Stimulated activated CD8-positive, alpha-beta memory T cell treated with anti-CD3 and anti-CD28 coated beads, Interleukin-4, amount 100 ng/mL, for 48 hours (primary cell): ENCODE measurements at places on chromosomes 6 and 20.

DNA sequence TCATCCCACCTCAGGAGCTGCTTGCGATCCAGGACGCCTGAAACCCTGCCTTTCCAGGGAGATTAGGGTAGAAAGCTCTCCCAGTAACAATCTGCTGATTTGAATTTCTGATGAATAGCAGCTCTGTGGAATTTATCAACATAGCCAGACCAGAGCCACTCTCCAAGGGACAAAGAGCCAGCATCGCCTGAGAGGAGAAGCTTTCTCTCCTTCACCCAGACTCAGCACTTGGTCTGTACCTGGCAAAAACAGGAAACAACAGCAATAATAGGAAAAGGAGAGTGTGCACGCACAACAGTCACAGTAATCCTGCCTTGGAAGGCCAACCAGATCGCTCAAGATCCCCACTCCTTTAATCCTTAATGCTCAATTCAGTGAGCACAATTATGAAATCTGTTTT is 22.3 kb upstream of the ROS1 start:
- DNase-seq = no peak

DNA sequence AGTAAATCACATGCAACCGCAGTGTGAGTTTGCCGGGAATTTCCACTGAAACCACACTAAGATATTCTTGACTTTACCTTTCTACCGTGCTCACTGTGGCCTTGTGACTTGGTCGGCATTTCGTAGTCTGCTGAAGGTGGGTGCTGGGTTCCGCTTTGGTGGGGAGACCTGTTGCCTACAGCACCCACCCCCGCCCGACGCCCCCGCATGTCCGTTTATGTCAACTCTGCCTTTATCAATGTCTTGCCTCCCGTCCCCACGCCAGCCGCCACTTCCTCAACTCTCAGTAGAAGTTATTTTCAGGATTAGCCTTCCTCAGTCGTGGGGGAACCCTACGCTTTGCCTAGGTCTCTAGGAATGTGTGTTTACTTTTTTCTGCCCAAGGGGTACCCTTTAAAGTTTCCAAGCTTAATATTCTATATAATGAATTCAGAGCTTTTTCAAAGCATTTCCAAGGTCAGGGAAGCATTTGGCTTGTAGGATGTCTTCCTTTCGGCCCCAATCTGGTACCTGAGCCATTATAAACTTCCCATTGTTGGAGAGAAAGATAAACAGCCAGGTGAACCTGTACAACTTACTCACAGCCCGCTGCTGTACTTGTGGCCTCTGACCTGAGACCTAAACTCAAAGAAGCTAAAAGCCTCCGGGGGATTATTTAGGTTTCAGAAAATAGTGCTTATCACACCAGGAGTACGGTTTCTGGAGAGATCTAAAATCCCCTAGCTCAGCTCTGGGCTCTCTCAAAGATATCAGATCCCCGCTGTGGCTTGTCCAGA is 54.2 kb downstream of the TBC1D7 start:
- peak; percentile 74 for DNase-seq

GRCh38 chr6:104613416-104614001 is 246.2 kb downstream of the HACE1 start:
- DNase-seq = no peak

- DNase-seq = no peak
These were observed 237.8 kb downstream of the TBX18 start for GRCh38 chr6:84526631-84527030.

DNA sequence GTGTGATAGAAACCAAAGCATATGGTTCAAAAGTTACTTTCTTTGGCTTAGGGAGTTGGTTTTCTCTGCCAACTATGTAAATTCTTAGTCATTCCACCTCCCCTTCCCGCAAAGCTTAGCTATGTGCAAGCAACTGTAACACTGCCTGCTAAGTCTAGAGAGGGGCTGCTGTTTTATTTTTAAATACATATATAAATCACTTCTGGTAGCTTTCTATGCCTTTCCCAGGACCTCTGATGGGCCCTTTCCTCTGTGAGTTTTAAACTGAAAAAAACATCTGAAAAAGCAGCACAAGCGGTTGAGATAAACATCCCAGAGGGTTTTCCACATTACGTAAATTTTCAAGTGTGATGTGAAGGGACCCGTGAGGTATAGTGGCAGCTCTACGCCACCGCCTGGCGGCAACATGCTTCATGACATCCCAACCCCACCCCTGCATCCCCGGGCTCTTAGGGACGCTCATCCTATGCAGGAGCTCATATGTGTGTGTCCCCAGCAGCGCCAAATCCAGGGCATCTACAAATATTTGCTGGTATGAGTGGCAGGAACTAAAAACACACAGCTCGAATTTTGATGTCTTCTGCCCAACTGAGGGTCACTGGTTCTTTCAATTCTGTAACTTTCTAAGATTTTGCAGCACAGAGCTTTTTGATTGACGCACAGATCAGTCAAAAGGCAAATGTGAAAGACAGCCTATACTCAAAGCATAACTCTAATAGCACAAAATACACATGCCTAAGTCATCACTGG is 12.7 kb downstream of the SAYSD1 start:
- DNase-seq = no peak

GRCh38 chr6:128412680-128413079 is 107.7 kb downstream of the PTPRK start:
- DNase-seq = no peak

- DNase-seq = no peak
These were observed 51.8 kb downstream of the SIM1 start for GRCh38 chr6:100412872-100413271.

GRCh38 chr6:116369540-116369939 is 1.2 kb upstream of the DSE start:
- DNase-seq = no peak

- DNase-seq = no peak
These were observed 126.1 kb downstream of the LRRC1 start for GRCh38 chr6:53920881-53921280.

DNA sequence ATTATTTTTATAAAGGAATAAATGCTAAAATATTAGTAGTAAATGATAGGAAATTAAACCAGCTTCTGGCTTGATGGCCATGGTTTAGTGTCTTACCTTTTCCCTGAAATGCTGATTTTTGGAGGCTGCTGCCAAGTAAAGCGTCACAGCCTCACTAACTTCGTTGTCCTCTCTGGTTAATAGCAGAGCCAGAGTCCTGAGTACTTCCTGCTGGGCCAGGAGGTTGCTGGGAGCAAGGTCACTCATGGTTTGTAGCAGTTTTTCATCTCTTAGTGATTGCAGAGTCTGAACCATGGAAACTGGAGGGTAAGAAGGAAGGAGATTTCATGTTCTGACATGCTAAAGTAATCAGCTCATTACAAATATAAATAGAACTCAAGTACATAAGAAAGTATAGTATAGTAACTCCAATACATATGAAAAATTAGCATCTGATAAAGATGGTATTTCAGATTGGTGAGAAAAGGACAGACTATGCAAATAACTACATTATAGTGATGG is 26.5 kb upstream of the ARMH2 start:
- DNase-seq = no peak

DNA sequence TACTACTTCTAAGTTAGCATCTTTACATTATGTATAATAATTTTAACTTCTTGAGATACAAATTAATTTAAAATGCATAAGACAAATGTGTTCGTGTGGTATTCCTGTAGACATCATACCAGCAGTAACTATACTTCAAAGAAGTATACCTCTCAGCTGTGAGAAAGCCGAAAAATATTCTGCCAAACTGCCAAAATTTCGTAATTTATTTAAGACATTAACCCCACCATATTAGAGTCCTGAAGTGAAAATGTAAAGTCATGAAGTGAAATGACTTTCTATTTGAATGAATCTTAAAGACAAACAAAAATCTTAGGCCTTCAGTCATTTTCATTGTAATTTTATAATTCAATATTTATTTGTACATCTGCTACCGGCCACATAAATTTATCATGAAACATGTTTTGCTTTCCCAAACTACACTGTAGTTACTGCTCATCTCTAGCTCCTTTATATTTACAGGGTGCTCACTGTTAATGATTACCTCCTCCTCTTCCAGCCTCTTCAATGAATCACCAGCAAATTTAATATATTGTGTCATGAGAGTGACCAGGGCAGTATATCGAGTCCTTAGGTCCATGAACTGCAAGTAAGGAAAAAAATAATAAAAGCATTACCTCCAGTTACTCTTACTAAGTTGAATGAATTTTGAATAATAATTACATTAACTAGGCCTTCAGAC is 18.5 kb downstream of the DST start:
- DNase-seq = no peak

DNA sequence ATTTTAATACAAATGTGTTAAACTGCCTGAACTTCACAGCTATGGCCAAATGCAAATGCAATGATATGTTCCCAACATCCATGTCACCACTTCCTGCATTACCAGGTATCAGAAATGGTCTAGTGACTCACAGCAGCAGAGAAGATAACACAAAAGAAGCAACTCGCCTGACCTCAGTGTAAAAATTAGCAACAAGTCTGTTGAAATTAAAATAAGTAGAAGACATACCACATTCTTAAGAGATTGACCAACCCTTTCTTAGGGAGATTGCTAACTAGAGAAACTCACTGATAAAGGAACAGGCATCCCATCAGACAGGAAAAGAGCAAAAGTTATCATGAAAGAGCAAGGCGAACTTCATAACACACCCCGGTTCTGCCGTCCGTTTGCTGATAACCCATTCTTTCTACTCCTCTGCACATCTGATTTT is 45.1 kb downstream of the RNASET2 start:
- no peak for DNase-seq

- no peak for DNase-seq
These were observed 118.7 kb downstream of the CEBPB start for GRCh38 chr20:50309280-50309763.

DNA sequence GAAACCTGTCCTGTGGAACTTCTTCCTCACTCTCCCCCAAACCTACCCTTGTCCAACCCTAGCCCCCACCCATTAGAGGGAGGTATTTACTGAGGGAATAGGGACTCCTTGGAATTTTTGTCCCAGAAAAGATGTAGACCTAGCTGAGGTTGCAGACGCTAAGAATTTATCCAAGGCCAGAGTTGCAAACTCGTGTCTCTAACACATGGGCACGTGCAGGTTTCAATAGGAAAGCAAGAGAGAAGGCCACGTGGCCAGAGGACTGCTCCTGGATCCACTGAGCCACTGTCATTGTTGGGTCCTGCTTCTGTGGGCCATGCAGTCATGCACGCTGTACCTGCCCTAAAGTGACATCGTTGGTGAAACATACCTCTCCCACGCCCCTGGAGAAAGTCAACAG is 243.4 kb upstream of the KCNG1 start:
- no peak for DNase-seq

DNA sequence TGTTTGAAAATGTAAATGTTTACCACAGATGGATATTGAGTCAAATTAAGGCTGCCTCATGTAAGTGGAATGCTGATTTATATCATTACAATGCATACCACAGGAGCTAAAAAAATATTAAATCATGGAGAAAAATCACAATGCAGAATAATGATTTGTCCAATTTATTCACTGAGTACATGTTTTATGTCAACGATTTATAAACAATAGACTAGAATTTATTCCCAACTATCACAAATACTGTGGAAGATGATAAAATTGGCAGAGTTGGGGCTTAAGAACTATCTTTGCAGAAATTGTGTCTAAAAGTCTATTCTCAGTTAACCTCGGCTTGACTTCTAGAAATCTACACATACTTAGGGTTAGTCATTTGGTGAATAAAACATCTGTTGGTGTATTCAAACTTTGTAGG is 472.1 kb upstream of the MARCKS start:
- DNase-seq = no peak

DNA sequence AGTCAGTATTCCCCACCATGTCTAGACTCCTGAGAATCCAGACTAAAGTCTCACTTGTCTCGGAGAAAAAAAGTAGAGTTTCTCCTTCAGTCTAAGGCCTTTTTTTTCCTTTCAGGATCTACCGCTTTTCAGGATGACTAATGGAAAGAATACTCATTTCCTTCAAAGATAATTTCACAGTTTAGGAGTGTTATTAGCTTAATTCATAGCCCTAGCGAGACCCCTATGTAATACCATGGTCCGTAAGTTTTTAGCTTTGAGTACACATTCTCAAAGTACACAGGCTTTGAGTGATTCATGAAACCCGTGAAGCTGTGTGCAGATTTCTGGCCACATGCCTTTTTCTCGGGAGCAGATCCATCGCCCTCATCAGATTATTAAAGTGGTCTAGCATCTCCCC is 133.1 kb downstream of the SOX4 start:
- DNase-seq = no peak

GRCh38 chr20:19785173-19785982 is 27.3 kb downstream of the RIN2 start:
- no peak for DNase-seq

GRCh38 chr6:136977075-136977474 is 55.0 kb downstream of the SLC35D3 start:
- no peak for DNase-seq

- DNase-seq = no peak
These were observed 17.6 kb downstream of the EEF1A1 start for GRCh38 chr6:73503027-73503772.

- no peak for DNase-seq
These were observed 49.8 kb upstream of the THEMIS start for GRCh38 chr6:127950566-127951145.

GRCh38 chr6:25404693-25405169 is 125.6 kb downstream of the CARMIL1 start:
- DNase-seq = peak; percentile 50

- no peak for DNase-seq
These were observed 3.6 kb downstream of the EPB41L2 start for GRCh38 chr6:131059486-131059885.

- DNase-seq = no peak
These were observed 3.4 kb downstream of the BNIP5 start for GRCh38 chr6:36333171-36333895.

GRCh38 chr20:11178946-11179654 is 505.3 kb upstream of the JAG1 start:
- DNase-seq = no peak

DNA sequence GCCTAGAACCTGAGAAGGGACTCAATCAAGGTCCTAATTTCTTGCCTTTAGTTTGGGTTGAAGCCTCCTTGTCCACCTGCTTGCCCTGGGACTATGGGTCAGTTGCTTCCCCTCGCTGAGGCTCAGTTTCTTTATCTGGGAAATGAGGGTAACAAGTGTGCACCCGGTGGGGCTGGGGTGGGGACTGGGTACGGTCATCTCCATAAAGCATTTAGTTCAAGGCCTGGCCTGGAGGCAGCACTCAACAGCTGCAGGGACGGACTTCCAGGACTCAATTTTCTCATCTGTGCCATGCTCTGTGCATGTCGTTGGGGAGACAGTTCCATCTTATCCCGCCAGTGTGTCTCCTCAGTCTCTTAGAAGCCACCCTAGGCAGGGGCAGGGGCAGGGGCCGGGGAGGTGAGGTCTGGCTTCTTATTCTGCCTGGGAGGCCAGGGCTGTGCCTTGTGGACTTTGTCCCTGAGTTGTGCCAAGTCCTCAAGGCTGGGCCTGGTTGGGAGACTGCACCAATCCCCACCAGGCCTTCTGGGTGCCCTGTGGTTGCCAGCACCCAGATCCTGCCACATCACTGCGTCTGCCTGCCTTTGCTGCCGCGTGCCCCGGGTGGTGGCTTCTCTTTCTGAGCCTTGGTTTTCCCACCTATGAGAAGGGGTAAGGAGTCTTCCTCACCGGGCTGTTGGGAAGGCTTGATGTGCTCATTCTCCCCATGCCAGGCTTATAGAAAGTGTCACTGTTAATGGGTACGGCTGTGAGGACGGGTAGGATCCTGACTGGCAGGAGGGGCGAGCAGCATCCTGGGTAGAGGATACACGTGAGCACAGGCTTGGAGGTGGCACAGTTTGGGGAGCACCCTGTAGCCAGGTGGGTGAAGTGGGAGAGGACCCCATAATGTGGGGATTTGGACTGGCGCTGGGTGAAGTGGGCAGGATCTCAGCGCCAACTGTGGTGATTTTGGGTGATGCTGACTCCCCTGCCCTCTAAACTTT is 8.6 kb downstream of the SRC start:
- DNase-seq = no peak

- DNase-seq = no peak
These were observed 9.8 kb downstream of the SYNGAP1 start for GRCh38 chr6:33429750-33430052.
